ENCODE measurements at places on chromosomes 16 and 17.

DNA sequence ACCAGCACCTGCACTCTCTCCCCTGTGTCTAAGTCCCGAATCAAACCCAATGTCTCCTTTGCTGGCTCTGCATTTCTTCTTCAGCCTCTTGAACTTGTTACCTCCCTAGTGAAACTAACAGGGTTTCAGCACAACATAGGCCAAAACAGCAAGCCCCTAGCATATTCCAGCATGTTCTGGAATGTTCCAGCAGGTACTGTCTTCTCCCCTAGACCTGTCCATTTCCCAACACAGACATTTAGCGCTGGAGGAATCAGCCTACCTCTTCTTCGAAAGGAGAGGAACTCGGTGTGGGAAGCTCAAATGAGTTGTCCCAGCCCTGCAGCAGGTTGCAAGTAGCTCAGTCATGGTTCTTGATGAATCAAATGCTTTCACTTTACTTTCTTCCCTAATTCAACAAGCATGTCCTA, 47.1 kb downstream of the LITAF start:
- DNase-seq: no peak

DNA sequence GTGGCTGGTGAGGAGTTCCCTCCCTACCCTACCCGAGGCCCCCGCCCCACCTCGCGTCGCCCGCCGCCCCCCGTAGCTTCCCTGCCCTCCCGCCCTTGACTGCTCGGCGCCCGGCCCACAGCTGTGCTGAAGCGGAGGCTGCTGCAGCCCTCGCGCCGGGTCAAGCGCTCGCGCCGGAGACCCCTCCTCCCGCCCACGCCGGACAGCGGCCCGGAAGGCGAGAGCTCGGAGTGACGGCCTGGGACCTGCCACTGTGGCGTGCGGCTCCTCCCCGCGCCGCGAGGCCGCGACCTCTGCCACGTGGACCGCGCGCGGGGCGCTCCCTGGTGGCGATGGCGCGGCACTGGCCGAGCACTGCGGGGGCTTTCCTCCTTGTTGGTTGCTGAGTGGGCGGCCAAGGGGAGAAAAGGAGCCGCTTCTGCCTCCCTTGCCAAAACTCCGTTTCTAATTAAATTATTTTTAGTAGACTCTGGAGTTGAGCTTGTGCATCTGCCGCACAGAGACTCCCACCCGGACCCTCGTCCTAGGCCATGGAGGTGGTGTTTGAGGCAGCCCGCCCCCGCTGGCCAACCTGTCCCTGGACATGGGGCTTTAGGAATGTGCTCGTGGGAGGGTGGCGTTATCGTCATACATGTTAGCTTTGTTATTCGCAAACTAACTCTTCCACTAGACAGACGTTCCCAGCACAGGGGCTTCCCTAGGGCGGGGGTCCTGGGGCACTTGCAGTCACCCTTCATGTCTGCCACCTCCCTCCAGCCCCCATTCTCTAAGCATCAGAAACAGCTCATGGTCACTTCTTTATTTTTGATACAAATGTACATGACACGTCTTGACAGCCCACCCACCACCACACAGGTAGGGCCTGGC, 4.4 kb downstream of the TP53I13 start:
- peak; percentile 51 for DNase-seq

DNA sequence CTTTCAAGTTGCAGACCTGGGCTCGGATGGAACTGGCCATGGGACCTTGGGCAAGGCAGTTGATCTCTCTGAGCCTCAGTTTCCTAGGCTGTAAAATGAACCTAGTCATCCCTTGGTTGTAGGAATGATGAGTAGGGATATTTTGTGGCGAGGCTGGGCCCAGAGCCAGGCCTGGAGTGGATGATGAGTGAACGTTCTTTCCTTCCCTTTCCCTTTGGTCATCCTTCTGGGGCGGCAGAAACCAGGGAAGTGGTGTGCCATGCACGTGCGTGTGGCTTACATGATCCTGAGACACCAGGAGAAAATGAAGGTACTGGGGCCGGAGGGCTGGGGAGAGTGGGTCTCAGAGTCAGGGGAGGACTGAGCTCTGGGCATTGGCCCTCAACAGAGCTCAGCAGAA, 8.4 kb downstream of the FBRS start:
- no peak for DNase-seq

DNA sequence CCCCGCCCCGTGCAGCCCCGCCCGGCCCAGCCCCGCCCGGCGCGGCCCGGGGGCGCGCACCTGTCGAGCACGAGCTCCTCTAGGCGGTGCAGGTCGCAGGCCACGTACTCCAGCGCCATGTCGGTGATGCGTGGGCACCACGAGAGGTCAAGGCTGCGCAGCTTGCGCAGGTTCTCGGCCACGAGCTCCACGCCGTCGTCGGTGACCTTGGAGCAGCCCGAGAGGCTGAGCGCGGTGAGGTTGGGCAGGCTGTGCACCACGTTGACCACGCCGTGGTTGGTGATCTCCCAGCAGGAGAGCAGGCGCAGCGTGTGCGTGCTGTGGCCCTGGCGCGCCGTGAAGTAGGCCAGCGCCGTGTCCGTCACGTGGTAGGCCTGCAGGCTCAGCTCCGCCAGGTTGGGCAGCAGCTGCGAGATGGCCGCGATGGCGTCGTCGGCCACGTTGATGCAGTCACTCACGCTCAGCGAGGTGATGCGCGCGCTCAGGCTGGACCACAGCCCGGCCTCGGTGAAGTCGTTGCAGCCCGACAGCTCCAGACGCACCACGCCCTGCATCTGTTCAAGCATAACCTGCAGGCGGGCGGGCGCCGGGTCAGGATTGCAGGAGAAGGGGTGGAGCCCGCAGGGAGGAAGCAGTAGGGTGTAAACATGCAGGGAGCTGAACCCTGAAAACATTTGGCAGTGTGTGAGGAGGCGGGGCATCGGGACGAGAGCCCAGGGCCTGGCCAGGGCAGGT, 5.3 kb upstream of the WDR24 start:
- no peak for DNase-seq

- DNase-seq: peak; percentile 35
Measured at GRCh38 chr17:9529033-9529700, 46.5 kb downstream of the STX8 start.

GRCh38 chr17:47797797-47798196, 23.8 kb downstream of the OSBPL7 start:
- no peak for DNase-seq

DNA sequence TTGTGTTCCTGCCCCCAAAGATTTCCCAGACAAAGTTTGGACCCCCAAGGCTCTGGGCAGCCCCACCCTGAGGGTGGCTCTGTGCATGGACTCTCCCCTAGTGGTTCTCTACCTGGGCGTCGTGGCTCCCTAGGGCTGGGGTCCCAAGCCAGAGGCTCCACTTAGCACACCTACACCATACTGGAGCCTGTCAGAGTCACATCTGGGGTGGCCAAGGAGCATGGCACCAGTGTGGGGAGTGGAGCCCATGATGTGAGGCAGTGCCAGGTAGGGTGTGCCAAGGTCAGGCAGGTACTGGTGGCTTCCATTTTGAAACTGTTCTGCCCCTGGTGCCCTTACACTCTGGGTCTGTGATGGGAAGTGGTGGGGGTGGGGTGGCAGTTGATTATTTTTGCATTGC, 109.9 kb upstream of the GNAO1 start:
- DNase-seq: no peak

- DNase-seq: no peak
Measured at GRCh38 chr17:17886226-17886625, 49.4 kb upstream of the SREBF1 start.

GRCh38 chr17:37194208-37194607, 181.6 kb upstream of the C17orf78 start:
- no peak for DNase-seq

DNA sequence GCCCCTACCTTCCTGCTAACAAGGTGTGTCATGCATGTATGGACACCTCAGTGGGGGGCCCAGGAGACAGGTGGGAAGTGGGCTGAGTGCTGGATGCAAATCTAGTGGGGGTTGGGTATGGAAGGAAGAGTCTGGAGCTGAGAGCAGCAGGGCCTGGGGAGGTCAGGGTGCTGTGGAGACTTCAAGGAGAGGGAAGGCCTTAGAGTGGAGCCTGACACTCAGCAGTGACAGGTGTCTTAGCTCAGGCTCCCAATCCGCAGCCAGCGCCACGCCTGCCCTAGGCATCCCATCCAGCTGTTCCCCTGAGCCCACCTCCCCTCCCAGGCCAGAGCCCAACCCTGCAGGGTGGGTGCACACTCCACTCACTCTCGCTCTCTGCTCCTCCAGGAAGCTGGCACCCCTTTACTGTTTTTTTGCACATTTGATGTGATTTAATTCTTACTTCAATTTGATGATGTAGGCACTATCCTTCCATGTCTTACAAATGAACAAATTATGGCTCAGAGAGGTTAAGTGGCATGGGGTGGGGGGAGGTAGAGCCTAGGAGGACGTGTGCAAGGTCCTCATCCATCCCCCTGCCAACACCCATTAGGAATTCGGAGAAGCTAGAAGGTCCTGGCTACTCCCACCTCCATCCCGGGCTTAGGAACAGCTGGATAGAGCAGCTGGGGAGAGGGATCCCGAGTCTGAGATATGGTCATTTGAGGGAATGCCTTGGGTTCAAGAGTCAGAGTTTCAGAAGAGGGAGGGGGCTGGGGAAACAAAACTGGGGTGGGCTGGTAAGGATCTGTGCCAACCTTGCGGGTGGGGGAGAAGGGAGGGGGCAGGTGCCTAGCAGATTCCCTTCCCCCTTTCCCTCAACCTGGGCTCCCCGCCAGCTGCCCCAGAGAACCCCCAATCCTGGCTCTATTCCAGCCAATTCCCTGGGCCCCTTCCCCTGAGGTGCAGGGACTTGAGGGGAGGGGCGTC, 2.1 kb downstream of the FAM171A2 start:
- no peak for DNase-seq

GRCh38 chr17:3527896-3528295, 29.7 kb downstream of the TRPV3 start:
- DNase-seq: no peak

DNA sequence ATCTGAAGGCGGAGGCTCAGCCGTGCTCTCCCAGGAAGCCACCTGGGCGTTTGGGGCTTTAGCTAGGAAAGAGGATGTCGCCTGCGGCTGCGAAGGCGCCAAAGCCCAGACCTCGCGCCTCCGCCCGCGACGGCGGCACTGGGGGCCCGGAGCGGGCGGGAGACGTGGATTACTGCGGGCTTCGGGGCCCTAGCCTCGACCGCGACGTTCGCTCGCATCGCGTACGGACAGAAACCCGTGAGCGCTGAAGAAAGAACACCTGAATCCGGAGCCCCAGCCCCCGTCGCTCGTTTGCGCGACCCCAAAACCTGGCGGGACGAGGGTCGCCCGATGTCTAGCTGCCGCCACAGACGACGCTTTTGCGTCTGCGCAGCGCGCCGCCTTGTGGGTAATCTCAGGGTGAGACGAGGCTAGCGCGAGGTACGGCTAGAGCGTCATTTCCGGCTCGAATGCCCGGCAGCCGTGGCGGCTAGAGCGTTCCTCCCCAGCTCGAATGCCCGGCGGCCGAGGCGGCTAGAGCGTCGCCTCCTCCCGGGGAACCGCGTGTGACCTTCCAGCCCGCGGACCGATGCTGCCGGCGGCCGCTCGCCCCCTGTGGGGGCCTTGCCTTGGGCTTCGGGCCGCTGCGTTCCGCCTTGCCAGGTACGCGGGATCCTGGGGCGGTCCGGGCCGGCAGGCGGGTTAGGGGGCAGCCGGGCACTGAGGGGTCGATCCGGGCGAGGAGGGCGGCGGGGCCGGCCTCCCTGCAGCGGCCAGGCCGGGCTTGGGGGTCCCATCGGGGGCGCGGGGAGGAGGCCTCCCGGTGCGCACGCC, at the start of gene MRPL12:
Gene MRPL12 (plus strand): TSS at position 434 of the 813 bp plus-strand sequence. CDS start 135 bp downstream, at position 569.
- DNase-seq: peak; percentile 88

DNA sequence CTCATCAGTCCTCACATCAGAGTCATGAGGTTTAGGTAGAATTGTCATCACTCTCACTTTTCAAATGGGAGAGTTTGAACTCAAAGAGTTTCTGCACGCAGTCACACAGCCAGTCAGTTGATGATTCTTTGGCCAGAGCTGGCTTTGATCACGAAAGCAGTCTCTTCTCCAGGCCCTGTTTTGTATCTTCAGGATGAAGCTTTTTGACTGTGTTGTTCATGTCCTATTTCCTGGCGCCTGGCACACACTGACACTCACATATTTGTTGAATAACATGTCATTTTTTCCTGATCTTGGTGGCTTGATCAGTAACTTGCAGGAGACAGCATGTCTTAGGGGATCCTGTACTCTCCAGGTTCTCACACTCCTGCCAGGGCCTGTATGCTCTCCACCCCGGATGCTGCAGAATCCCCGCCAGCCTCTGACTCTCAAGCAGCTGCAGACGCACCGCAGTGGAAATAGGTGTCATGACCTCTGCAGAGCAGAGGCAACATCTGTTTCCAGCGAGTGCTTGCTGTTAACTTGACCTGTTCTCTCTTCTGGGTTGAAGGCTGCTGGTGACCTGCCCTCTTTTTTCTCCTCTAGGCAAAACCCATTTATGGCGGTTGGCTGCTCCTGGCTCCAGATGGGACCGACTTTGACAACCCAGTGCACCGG, 33.0 kb downstream of the MPRIP start:
- peak; percentile 38 for DNase-seq

DNA sequence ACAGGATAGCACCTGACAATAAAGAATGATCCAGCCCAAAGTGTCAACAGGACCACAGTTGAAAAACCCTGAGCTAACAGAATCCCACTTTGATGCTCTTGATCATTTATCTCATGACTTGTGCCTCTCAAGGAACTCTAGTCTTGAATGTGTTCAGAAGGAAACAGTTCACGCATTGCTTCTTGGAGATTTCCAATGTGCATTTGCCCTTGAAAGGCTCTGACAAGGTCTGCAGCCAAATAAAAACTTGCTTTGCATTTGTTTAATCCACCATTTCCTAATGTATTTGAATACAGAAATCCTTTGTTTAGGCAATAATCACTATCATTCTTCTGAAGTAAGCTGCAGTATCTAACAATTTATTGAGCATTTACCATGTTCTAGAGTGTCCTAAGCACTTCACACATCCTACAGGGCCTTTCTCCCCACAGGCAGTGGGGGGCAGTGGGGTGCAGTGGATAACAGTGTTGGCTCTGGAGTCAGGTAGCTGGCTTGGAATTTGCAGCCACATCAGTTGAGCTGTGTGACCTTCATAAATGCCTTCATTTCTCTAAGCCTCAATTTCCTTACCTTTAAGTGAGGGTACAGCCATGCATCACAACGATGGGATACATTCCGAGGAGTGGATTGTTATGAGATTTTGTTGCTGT, 239.7 kb downstream of the XYLT1 start:
- no peak for DNase-seq

- DNase-seq: no peak
Measured at GRCh38 chr16:88276591-88276990, 106.2 kb upstream of the ZNF469 start.

GRCh38 chr17:40219594-40220338, 662 bp downstream of the WIPF2 start:
- peak; percentile 55 for DNase-seq

DNA sequence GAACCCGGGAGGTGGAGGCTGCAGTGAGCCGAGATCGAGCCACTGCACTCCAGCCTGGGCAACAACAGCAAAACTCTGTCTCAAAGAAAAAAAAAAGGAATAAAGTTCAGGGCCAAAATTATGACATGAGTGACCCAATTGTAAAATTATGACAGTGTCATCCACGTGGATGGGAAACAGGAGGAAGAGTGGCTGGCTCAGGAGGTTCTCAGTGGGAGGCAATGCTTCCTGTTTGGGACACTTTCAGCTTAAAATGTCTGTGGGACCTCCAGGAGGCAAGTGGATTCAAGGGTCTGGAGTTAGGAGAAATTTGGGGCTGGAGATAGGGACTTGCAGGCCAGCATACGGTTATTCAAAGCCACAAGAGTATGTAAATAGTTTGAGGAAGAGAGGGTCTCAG, 8.0 kb upstream of the STX4 start:
- no peak for DNase-seq

GRCh38 chr16:20380782-20381181, 23.8 kb downstream of the PDILT start:
- DNase-seq: no peak
